ENCODE measurements at places on chromosomes 4 and X.
A peak's percentile ranks its signal among the peaks of the same experiment; 100 is the strongest.

DNA sequence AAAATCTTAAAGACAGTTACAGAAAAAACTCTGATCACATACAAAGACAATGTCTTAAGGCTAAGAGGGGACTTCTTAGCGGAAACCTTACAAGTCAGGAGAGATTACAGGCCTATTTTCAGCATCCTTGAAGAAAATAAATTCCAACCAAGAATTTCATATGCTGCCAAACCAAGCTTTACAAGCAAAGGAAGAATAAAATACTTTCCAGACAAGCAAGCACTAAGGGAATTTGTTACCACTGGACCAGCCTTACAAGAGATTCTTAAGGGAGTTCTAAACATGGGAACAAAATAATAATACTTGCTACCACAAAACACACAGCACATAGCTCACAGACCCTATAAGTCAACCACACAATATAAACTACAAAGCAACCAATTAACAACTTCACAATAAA, 255.8 kb upstream of the ZFP42 start:
- no peak for DNase-seq

GRCh38 chr4:101355246-101355645, 7.9 kb upstream of the PPP3CA start:
- no peak for DNase-seq

DNA sequence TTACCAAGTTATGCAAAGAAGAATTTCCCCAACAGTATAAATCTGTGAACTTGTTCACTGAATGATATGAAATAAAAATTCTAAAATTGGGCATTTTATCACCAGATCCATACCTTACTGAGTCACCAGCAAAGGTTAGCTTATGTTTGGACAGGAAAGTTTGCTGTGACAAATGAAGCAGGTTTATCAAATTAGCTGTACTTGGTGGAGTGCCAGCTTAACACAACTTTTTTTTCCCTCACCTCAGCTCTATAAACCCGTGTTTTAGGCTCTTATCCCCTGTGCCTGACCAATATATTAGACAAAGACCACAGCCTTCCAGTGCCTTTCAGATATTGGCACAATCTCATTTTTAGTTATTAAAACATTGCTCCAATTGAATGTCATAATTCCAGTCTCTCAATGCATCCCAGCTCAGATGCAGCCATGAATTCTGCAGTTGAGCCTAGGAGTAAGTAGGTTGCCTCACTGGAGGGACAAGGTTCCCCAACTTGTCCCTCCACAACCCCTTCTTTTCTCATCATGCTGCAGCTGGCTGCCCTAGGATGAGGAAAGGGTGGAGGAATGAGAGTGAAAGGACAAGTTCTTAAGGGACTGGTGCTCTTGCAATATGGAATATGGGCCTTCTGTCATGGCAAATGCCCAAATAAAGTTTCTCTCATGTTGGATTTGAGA, 27.0 kb upstream of the PDGFC start:
- DNase-seq, result no peak

- DNase-seq, result peak; percentile 56
Observed at GRCh38 chrX:12814420-12814819, 23.2 kb downstream of the PRPS2 start.

- DNase-seq, result no peak
Observed at GRCh38 chr4:55256787-55257186, 89.3 kb upstream of the SRD5A3 start.

Data from HL-60 (cell line).